ENCODE measurements at places on chromosomes 7 and 10. TPM values are rescaled to one million over a fixed set of nuclear protein-coding genes. Genes with fewer than 3 reads are reported as not detected.

Gene OGDHL
- 0.18 TPM for total RNA-seq

Gene TAC1
- total RNA-seq: not detected

Gene SLC25A28
- total RNA-seq: 9.2 TPM

Gene TBX20
- 0.36 TPM for total RNA-seq

Gene GSTK1
- 64.9 TPM for total RNA-seq

Gene LRIT1
- not detected for total RNA-seq

Gene NEUROD6
- not detected for total RNA-seq

Gene OR2A42
- not detected for total RNA-seq

Gene PTPN20
- total RNA-seq: not detected

Gene TMEM106B
- 82.8 TPM for total RNA-seq

Gene HTR5A
- not detected for total RNA-seq

Gene SPDYE9
- not detected for total RNA-seq

Gene SEMA3D
- total RNA-seq: 10.8 TPM

Gene MACC1
- under 0.01 TPM for total RNA-seq

Gene TSPAN15
- not detected for total RNA-seq

Gene LRRN3
- total RNA-seq: 15.2 TPM

Gene AVPI1
- total RNA-seq: 30.8 TPM

Gene GPER1
- total RNA-seq: 2.0 TPM

Gene AKR1C8
- not detected for total RNA-seq

Gene KRIT1
- total RNA-seq: 38.2 TPM

Gene FFAR4
- total RNA-seq: not detected

Gene CYP3A4
- total RNA-seq: not detected

Gene SPACDR
- total RNA-seq: 1.1 TPM

Gene C7orf25
- total RNA-seq: 6.1 TPM

Gene GRM8
- total RNA-seq: not detected

Gene SFRP4
- not detected for total RNA-seq

Gene ATRNL1
- total RNA-seq: 0.18 TPM

Gene AQP1
- total RNA-seq: 0.18 TPM

Gene SYT15
- total RNA-seq: 0.54 TPM

Gene PNLIPRP3
- not detected for total RNA-seq

Gene ST8SIA6
- total RNA-seq: 0.18 TPM

Gene PSMC2
- 353 TPM for total RNA-seq

Gene GSTO2
- total RNA-seq: 2.3 TPM

Gene FRMD4A
- total RNA-seq: 27.5 TPM

Gene MKX
- total RNA-seq: 0.28 TPM

Gene NEBL
- total RNA-seq: under 0.01 TPM

Gene NPFFR1
- total RNA-seq: not detected

Gene NKX2-3
- not detected for total RNA-seq

Gene CYTH3
- total RNA-seq: 14.2 TPM

Gene HSPA12A
- total RNA-seq: 16.1 TPM

Gene TMEM176B
- total RNA-seq: not detected

Gene KDM7A
- total RNA-seq: 2.3 TPM

Gene PPP1R3A
- total RNA-seq: not detected

Gene ARHGAP21
- total RNA-seq: 94.3 TPM

Gene CADPS2
- 0.54 TPM for total RNA-seq

Gene LAMB4
- under 0.01 TPM for total RNA-seq

Gene LUC7L2
- 14.9 TPM for total RNA-seq

Gene ALOX5
- not detected for total RNA-seq

Gene STAG3
- total RNA-seq: 0.36 TPM

Gene ANKRD26
- 8.6 TPM for total RNA-seq

Gene CLEC2L
- not detected for total RNA-seq

Gene TRAPPC14
- total RNA-seq: 4.5 TPM

Gene VIPR2
- not detected for total RNA-seq

Gene CTAGE15
- total RNA-seq: not detected
